Transverse colon (tissue), 4 donors: ENCODE measurements at places on chromosomes 4 and X.

GRCh38 chr4:168831919-168832762, 177.9 kb downstream of the CBR4 start:
- peak; percentile 85 for DNase-seq

- no peak for DNase-seq
Measured at GRCh38 chr4:26978387-26979053, 117.9 kb downstream of the STIM2 start.

- DNase-seq = peak; percentile 41
Measured at GRCh38 chrX:41870719-41871151, 52.6 kb downstream of the CASK start.

DNA sequence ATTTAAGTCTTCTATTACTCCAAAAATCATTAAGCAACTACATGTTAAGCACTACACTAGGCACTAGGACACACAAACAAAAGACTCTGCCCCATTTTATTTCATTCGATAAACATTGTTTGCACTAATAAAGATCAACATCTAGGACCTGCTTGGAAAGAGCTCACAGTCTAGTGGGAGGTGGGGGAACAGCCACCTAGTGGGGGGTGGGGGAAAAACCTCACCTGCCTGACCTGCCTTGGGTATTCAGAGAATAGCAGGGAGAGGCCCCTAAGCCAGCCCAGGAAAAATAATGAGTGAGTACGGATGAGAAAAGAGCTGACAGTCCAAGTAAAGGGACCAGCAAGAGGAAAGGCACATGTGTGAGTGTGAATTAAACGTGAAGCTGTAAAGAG, 52.2 kb downstream of the PRDM5 start:
- no peak for DNase-seq

DNA sequence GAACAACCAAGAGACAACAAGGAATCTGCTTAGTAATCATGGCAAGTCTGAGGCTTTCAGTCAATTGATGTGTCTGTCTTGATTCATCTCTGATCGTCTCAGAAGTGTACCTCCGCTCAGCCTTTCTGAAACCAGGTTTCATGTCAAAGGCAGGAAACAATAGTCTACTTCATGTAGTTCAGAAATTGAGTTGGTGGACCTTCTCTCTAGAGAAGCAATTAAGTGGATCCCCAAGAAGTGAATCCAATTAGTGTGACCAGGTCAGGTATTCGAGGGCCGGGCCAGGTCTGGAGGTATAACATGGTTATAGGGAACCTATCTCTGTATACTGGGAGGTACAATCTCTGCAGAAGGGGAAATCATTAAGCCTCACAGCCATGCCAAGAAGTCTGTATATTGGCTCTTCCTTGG, 32.0 kb downstream of the DAPP1 start:
- DNase-seq = no peak

GRCh38 chrX:68807818-68808217, 21.0 kb upstream of the EFNB1 start:
- no peak for DNase-seq

GRCh38 chr4:153409412-153409811, 56.7 kb upstream of the TMEM131L start:
- DNase-seq = no peak

- DNase-seq = no peak
Measured at GRCh38 chr4:77358315-77358928, 201.4 kb downstream of the CCNG2 start.

- no peak for DNase-seq
Measured at GRCh38 chr4:1285151-1285789, 4.4 kb upstream of the MAEA start.

DNA sequence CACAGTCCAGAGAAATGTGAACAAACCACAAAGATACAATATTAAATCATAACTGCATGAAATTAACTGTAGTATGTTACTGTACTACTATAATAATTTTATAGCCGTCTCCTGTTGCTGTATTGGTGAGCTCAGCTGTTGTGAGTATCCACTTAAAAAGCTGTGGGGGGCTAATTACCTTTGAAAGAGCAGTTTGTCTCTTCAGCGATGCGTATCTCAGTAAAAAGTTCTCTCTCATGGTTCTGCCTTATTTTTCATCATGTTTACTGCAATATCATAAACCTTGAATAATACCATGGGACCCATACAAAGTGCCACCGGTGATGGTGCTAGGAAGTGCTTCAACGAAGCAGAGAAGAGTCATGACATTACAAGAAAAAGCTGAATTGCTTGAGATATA, 8.4 kb upstream of the MSMO1 start:
- DNase-seq = no peak

DNA sequence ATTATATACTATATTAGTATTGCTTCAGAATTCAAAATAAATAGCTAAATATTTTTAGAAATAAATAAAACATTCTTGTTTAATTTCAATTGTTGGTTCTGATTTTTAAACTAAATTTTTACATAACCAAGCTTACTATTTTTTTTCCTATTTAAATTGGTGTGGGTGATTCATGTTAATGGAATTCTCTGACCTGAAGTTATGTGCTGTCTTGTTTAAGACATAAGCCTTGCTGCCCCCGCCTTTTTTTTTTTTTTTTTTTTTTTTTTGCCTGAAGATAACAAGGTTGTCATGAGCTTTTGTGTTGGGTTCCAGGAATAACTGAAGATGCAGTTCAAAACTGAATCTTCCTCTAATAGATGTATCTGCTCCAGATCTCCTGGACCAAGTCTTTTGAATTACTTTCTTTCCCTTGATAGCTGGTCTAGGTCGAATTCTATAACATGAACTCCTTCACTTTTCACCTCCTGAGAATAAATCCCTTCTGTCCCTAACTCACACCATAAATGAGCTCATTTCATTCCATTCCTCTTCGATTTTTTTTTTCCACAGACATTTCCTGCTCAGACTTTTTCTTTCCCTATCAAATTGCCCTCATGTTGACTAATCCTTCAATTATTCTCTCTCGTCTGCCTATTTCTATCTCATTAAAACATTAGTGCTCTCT, 261.5 kb upstream of the FTHL17 start:
- no peak for DNase-seq

DNA sequence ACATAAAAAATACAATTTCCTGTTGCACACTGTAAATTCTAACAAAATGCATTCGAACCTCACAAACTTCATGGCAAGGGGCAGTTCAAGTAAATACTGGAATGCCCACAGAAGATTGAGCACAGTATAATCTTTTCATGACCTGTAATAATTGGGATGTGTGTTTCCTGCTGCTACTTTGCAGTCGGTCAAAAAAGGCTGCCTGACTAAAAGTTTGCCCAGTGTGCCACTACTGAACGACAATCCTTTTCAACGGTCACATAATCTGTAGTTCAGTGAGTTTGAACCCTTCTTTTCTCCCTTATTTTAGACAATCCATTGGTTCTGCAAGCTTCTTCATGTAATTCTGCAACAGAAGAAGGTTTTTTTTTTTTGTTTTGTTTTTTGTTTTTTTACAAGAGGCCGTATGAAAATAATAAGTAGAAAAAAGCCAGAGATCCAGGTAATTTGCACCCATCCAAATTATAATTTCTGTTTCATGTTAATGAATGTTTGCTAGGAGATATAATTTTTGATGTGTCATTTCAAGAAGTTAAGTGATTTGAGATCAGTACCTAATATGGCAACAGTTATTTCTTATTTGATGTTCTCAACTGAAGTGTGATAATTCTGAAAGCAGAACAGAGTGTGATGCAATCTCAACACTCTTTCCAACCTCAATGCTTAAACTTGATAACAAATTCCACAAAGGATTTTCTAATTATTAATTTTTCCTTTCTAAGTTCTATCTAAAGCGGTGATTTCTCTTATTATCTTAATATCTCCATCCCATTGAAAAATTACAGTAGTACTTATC, 237.6 kb downstream of the FSTL5 start:
- DNase-seq = no peak

DNA sequence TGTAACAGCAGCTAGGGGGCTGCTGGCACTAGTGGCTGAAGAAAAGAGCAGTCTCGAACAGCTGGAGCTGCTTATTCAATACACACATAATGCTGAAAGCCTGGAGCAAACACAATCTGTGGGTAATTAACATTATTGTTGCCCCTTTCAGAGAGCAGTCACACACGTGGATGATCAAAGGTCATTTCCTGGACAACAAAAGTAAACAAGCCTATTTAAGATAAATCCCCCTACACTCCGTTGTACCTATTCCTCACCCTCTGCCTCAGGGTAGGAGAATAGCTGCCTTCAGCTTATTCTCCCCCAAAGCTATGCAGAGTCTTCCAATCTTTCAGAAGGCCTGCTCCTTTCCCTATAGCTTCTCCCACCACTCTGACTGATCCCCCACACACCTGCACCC, 803.9 kb downstream of the C4orf33 start:
- DNase-seq = no peak

GRCh38 chr4:146285037-146285436, 70.7 kb downstream of the REELD1 start:
- DNase-seq = no peak

GRCh38 chrX:39627257-39627656, 470.5 kb downstream of the BCOR start:
- no peak for DNase-seq
